ENCODE measurements at places on chromosomes 12 and 14. TPM values are rescaled to one million over a fixed set of nuclear protein-coding genes. Genes with fewer than 3 reads are reported as not detected.

DNA sequence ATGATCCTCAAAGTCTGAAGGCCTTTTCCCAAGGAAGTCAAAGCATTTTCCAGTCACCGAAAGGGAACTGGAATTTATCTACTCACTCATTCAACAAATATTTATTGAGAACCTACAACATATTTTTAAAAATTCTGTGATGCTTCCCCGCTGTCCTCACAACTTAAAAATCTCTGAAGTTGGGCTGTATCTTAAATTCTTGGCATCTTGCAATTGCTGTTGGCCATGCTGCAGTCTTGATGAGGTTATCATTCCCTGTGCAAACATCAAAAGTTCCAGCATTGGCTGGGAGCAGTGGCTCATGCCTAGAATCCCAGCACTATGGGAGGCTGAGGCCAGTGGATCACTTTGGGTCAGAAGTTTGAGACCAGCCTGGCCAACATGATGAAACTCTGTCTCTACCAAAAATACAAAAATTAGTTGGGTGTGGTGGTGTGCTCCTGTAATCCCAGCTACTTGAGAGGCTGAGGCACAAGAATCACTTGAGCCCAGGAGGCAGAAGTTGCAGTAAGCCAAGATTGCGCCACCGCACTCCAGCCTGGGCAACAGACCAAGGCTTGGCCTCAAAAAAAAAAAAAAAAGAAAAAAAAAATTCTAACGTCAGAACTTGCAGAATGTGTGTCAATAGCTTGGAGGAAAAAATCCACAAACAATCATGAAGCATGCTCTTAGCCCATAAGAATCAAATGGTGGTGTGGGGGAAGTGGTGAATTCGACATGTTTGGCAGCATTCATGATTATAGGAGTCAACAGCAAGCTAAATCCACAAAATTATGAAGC lies 34.9 kb downstream of the CCDC177 start:
- no peaks in the 10 kb centered on the region for H3K36me3 ChIP-seq
- DNase-seq: no peak
- no peak overlapping the region for H3K27ac ChIP-seq
- peaks cover 3% of the 10 kb centered on the region for H3K4me1 ChIP-seq

DNA sequence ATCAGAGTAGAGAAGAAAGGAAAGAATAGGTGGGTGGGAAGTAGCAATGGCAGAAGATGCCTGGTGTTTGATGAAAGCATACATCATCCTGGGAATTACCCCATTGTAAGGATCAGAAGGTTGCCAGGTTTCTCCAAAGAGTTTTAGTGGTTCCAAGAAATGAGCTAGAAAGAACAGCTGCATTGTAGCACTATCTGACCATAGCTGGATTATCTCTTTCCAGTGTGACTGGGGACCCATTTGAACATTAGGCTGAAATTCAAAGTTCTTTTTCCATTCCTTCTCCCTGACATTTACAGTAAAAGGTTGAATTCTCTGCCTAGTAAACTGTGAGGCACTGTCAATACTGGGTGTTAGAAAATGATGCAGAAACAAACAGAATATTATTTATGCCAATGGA lies 244.4 kb downstream of the GALC start:
- DNase-seq: no peak
- H3K4me1 ChIP-seq: no peaks in the 10 kb centered on the region
- no peak overlapping the region for H3K4me3 ChIP-seq
- H3K36me3 ChIP-seq: no peaks in the 10 kb centered on the region
- no peaks in the 10 kb centered on the region for H3K27me3 ChIP-seq
- no peak overlapping the region for H3K27ac ChIP-seq

DNA sequence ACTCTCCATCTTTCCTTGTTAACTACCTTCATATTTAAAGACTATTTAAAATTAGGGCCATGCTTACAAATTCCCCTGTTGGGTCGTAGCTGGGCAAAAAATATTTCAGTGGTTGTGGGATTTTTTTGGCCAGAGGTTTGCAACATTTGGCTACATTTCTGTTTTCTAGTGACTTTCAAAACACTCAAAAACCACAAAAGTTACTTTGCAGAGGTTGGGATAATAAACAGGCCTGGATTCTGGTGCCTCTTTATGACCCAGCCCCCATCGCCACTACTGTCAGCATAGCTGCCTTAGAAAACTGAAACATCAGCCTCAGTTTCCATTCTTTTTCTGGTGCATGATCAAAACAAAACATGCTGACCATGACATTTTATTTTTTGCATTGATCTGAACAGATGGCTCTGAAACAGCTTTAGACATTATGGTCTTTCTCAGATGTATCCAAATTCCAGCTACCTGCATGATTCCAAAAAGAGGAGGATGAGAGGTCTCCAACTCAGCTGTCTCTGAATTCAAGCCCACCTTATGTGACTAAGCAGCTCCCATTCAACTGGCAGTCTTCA lies 5.2 kb downstream of the DPF3 start:
- H3K27ac ChIP-seq: no peak overlapping the region
- DNase-seq: no peak
- H3K4me3 ChIP-seq: no peak overlapping the region
- H3K27me3 ChIP-seq: peaks cover 22% of the 10 kb centered on the region

- no peak overlapping the region for H3K27ac ChIP-seq
- H3K36me3 ChIP-seq: no peaks in the 10 kb centered on the region
- H3K4me1 ChIP-seq: no peaks in the 10 kb centered on the region
- H3K27me3 ChIP-seq: no peaks in the 10 kb centered on the region
- no peak for DNase-seq
Observed at GRCh38 chr14:81302638-81303037, 81.9 kb upstream of the GTF2A1 start.

DNA sequence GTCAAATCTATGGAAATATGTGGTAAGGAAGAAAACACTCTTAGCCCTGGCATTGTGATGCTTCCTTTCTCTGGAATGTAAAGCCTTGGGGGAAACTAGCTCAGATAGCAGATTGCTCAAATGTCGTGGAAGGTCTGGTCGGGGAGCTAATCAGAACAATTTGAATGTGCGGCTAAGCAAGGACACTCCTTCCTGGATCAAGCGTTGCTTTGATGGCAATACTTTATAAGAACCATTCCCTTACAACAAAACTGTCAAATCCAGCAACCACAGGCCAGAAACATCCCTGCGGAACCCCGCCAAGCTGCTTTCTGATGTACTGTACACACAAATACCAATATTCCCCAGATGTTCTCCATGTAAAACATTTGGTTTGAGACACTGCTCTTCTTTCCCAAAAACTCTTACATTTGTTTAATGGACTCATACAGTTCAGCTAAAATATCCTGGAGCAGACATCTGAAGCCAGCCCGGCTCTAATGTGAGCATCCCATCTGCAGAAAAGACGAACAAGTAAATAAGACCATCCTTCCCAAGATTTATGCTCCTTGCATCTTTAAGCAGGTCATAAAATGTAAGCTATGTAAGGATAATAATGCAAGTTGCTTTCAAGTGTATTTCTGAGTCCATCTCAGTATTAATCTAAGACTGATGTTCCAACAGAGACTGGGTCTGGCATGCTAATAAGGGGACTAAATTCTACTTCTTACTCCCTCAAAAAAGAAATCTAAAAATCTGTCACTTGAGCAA lies 20.2 kb downstream of the NUAK1 start:
- H3K27me3 ChIP-seq: peaks cover 2% of the 10 kb centered on the region
- no peak for DNase-seq
- no peaks in the 10 kb centered on the region for H3K36me3 ChIP-seq
- H3K27ac ChIP-seq: no peak overlapping the region
- H3K4me1 ChIP-seq: no peaks in the 10 kb centered on the region
- no peak overlapping the region for H3K4me3 ChIP-seq

DNA sequence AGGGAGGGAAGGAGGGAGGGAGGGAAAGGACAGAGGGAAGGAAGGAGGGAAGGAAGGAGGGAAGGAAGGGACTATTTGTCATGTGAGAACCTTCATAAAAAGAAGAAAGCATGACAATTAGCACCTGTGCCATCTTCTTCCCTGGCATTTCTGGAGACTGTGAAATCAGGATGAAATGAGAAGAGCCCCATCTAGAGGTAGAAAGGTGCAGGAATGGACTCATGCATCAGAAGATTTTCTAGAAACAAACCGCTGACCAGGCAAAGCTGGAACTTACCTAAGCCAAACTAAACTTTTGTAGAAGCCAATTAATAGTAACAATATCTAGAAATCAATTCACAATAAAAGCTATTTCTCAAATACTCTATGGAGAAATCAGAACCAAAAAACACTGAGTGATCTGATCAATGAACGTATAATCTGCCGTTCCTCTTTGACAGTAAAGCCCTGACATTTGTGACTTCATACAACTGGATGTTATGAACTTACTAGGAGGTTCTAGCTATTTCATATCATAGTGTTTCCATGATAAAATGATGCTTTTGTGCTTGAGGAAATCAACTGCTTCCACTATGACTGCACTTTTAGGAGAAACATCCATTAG lies 24.4 kb upstream of the CRACR2A start:
- no peaks in the 10 kb centered on the region for H3K27me3 ChIP-seq
- peaks cover 3% of the 10 kb centered on the region for H3K4me1 ChIP-seq
- peak; percentile 23 for DNase-seq
- no peak overlapping the region for H3K27ac ChIP-seq
- H3K4me3 ChIP-seq: no peak overlapping the region

DNA sequence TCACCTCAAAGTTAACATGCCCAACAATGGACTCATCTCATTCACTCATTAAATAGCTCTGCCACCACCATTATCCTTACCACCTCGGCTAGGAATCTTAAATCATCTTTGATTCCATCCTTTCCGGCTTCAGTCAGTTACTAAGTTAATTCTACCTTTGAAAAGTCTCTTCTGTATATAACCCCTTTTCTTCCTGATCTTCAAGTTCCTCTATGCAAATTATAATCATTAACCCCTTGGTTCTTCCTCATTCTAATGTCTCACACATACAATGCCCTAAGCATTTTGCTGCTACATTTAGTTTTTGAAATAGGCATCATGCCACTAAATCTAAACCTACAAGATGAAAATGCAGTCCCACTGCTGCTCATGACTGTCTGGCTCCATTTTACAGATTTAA lies 51.6 kb downstream of the ATP2B1 start:
- H3K27ac ChIP-seq: no peak overlapping the region
- H3K27me3 ChIP-seq: no peaks in the 10 kb centered on the region
- H3K4me1 ChIP-seq: peaks cover 36% of the 10 kb centered on the region
- H3K36me3 ChIP-seq: peaks cover 10% of the 10 kb centered on the region

DNA sequence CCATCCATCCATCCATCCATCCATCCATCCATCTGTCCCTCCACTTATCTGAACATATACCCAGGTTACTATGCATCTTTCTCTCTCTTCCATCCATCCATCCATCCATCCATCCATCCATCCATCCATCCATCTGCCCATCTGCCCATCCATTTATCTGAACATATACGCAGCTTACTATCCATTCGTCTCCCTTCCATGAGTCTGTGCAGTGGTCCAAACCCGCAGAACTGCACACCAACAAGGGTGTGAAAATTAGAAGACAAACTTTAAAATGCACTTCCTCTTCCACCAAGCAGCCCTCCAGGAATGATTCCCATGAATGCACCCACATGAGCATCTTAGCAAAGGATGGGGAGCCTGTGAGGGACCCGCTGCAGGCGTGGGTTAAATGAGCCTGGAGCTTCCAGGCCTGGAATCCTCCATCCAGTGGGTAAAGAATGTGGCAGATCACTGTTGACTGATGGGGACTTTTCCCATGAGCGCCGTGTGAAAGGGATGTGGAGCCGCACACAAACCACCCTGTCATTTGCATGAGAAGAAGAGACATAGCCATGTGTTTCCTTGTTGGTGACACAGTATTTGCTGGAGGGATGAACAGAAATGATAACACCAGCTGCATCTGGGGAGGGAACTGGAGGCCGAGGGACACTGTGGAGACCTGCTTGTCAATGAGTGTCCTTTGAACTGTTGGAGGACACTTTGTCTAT lies 376.6 kb downstream of the ADGRD1 start:
- no peak overlapping the region for H3K27ac ChIP-seq
- H3K4me1 ChIP-seq: no peaks in the 10 kb centered on the region
- no peak overlapping the region for H3K4me3 ChIP-seq
- DNase-seq: no peak

DNA sequence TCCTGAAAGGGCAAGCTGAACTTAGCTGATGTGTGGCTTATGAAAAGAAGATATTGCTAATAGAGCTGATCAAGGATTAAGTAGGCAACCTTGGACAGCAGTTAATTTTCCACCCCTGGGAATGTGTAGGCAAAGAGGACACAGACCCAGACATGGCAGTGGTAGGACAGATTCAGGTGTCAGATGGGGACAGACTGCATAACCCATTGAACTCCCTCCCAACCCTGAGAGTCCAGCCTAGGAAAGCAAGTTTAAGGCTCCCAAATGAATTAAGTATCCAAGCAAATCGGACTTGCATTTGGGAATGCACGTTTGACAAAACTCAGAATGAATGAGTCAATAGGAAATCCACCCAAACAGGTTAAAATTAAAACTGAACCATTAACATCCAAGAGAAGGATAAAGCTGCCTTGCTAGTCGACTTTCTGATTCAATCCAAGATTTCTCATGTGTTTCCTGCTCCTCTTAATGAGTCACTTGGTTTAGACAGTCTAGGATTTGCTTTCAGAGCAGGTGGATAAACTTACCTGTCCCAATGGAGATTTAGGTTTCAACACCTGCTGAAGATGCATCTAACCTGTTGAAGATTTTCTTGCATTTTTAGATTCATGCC lies 385.4 kb downstream of the CCDC91 start:
- H3K36me3 ChIP-seq: peaks cover 2% of the 10 kb centered on the region
- no peaks in the 10 kb centered on the region for H3K27me3 ChIP-seq
- DNase-seq: no peak
- H3K4me1 ChIP-seq: no peaks in the 10 kb centered on the region
- no peak overlapping the region for H3K4me3 ChIP-seq
- no peak overlapping the region for H3K27ac ChIP-seq

DNA sequence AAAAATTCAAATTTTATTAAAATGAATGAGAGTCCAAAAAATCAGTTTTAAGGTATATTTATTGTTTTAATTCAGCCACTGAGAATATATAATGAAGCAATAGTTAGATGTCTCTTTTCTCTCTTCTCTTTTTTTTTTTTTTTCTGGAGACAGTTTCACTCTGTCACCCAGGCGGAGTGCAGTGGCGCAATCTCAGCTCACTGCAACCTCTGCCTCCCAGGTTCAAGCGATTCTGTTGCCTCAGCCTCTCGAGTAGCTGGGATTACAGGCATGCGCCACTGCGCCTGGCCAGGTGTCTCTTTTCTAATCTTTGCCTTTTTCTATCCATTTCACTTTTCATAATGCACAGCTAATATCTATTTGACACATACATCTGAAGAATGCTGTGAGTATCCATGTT lies 307.1 kb upstream of the RGS6 start:
- no peaks in the 10 kb centered on the region for H3K27me3 ChIP-seq
- no peak overlapping the region for H3K4me3 ChIP-seq
- no peak for DNase-seq

DNA sequence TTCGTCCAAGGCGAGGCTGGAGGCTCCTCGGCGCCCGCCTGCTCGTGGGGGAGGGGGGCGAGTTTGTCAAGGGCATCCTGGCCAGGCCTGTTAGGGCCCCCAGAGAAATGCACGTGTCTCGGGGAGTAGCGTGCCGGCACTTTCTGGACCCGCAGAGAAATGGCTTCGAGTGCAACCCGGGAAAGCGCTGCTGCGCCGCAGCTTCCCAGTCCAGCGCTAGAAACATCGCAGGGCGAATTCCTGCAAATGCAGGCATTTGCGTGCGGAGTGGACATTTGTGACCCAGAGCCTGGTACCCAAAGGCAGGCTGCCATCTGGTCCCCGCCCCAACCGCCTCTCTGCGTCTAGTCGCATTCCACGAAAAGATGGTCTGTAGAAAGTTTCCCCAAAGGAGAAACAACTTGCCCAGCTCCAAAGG lies 756 bp downstream of the LGR5 start:
- peaks cover 55% of the 10 kb centered on the region for H3K27me3 ChIP-seq
- no peak overlapping the region for H3K27ac ChIP-seq
- peaks cover 18% of the 10 kb centered on the region for H3K4me1 ChIP-seq
- no peak for DNase-seq

The PLEKHD1 gene
- total RNA-seq: not detected

The SMIM41 gene
- total RNA-seq: not detected

The CABP1 gene
- total RNA-seq: not detected

The ACSS3 gene
- total RNA-seq: not detected

The KRT78 gene
- total RNA-seq: not detected
